ENCODE measurements at places on chromosomes 3 and 15. TPM values are rescaled to one million over a fixed set of nuclear protein-coding genes. Genes with fewer than 3 reads are reported as not detected.

MUSTN1 gene
- total RNA-seq: not detected

GRCh38 chr15:85854345-85855097 is 59.8 kb upstream of the KLHL25 start:
- DNase-seq: no peak
- no peak overlapping the region for H3K27ac ChIP-seq
- H3K27me3 ChIP-seq: peaks cover 57% of the 10 kb centered on the region

DNA sequence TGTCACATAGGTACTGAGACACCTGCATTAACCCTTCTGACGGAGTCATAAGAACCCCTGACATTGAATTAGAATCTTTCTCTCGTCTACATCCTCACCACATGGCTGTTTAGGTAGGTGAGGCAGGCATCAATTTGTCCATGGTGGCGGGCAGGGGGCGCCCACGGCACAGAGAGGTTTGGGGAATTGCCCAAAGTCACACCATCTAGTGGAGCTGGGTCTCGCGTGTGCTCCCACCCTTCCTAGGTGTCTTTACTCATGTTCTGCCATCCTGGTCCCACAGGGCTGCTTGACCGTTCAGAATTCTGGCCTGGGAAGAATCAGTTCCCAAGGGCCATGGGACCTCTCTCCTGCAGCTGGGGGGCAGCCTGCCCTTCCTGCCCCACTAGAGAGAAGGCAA is 14.7 kb upstream of the DLL4 start:
- peaks cover 19% of the 10 kb centered on the region for H3K4me1 ChIP-seq
- H3K4me3 ChIP-seq: no peak overlapping the region
- no peaks in the 10 kb centered on the region for H3K36me3 ChIP-seq

GPR62 gene
- total RNA-seq: 0.36 TPM

GRCh38 chr15:85826756-85827515 is 32.2 kb upstream of the KLHL25 start:
- peaks cover 10% of the 10 kb centered on the region for H3K4me1 ChIP-seq
- peaks cover 6% of the 10 kb centered on the region for H3K27me3 ChIP-seq
- DNase-seq: no peak
- H3K27ac ChIP-seq: peak overlapping the region; percentile 6
- no peaks in the 10 kb centered on the region for H3K36me3 ChIP-seq
- H3K4me3 ChIP-seq: no peak overlapping the region

Data from mesothelial cell of epicardium (in vitro differentiated cells).